ENCODE measurements at places on chromosomes 7 and 10.
A peak's percentile ranks its signal among the peaks of the same experiment; 100 is the strongest.

DNA sequence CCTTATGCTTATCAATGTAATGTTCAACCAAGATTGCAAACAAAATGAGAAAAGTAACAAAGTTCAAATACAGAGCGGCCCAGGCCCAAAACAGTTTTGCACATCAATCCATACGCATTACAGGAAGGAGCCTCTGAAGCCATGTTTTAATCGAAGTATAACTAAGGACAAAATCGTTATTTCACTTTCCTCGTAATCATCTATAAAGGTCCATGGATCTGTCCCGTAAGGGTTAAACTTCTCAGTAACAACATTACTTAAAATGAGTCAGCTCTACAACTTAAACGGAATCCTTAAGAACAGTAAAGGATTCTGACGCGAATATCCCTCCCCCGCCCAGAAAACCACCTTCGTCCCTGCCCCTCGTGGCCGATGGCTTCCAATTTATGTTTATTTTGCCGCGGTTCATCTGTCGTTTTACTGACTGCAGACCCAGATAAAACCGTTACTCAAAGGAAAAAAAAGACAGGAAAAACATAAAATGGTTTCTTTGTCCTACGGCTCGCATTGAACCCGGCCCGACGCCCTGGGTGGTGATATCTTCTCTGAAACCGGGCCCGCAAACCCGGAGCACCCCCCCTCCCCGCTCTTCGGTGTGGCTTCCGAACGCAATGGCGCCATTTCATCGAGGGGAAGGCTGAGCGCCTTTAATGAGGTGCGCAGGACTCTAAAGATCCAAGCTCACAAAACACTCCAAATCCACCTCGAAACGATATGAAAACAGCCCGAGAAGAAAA is 1.1 kb downstream of the HNRNPA2B1 start:
- peak; percentile 65 for DNase-seq

- no peak for DNase-seq
These were observed 185.9 kb downstream of the DPY19L1 start for GRCh38 chr7:34851431-34851830.

DNA sequence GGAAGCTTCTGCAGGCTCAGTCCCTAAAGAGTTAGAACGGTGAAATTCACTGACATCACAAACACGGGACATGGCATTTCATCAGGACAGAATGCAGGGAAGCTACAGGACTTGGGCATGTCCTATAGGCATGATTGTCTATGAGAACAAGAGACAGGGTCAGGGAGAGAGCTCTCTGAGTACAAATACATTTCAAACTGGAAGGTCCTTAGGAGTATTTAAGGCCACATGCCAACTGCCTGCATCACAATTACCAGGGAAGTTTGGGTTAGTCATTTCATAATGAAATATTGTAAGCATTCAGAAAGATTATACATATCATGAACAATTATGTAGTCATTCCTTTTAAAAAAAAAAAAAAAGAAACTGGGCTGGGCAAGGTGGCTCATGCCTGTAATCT is 71.3 kb downstream of the CREB3L2 start:
- DNase-seq = no peak

GRCh38 chr10:124387078-124387874 is 31.4 kb downstream of the OAT start:
- DNase-seq = no peak

DNA sequence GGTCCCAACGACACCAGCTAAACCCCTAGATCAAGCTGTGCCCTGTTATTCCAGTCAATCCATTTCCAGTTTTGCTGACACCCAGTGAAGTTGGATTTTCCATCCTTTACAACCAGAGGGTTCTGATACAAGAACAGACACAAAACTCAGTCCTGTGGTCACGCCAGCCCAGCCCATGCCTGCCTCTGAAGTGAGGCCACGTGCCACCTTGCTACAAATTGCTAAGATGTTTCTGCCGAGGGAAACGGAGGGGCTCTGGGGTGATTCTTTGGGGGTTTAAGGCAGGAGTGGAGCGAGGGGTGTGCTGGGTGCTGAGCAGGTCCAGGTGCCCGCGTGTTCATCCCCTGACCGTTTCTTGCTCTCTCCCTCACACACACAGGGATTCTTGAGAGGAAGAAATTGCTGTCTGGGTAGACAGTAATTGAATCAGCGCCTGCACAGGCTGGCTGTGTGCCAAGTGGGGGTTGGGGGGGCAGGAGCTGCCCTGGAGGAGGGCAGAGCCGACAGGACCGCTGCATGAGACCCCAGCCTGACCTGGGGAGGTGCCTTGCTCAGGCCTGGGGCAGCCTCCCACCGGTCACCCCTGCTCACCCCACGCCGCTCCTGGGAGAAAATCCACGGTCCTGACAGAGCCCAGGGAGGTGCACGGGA is 38.1 kb downstream of the ADAP1 start:
- DNase-seq = no peak

GRCh38 chr7:128880791-128881457 is 18.3 kb downstream of the ATP6V1F start:
- DNase-seq = no peak

GRCh38 chr10:59741583-59741982 is 11.7 kb downstream of the MRLN start:
- no peak for DNase-seq

- DNase-seq = no peak
These were observed 952 bp downstream of the DNMBP start for GRCh38 chr10:100008708-100009282.

DNA sequence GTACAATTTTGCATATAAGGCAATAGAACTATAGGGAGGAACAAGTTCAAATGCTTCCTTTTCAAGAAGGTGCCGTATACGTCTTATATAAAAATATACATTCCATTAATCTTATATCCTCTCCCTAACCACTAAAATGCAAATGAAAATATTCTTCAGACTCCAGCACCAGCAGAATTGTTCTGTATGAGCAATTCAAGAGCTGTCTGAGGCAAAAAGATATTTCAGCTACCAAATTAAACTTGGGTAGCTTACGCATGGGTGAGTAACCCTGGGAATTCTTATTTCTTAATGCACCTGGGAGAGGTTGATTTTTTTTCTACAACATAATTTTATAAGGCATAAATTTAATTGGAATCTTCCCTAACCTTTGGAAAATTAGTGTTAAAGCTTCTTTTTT is 42.2 kb upstream of the GSDME start:
- DNase-seq = no peak

DNA sequence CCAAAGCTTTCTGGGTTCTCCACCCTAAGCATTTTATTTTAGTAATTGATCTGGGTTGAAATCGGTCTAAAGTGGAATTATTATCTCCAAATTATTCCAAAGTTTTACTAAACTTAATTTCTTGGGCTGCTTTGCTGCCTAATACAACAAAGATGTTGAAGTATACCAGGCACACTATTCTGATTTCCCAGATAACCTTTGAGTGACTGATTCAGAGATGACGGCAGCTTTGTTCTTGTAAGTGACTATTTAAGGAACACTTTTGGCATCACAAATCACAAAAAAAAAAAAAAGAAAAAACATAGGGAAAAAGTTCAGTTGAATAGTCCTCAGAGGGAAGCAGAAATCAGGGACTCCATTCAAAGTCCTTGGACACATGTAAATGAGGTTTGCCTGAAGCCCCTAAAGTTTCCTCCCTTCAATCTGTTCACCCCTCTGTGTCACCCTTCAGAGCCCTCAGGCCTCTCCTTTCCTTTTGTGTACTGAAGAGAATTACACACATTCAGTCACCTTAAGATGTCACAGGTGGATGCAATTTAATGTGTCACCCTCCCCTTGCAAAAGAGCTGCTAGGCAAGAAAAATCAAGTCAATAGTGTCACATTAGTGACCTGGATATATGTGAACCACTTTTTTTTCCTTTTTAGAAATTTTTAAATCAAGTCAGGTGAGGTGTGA is 81.5 kb downstream of the RTKN2 start:
- DNase-seq = no peak

GRCh38 chr7:34845666-34846361 is 187.8 kb downstream of the NPSR1 start:
- DNase-seq = no peak

GRCh38 chr10:92969151-92969550 is 91.4 kb upstream of the CYP26C1 start:
- no peak for DNase-seq

DNA sequence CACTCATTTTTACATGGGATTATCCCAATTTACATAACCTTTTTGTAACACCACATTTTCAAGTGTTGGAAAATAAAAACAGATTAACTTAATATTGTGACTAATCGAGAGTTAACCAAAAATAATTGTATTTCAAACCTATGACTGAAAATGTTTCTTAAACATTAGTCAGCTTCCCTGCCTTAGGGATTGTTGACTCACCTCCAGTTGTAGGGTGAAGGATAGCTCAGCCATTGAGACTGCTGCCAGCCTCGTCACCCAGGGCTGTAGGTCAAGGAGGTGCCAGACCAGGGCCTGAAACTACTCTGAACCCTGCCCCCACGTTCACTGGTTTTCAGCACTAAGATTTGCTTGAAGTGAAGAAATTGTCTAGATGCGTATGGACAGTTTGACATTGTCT is 351.2 kb downstream of the GFRA1 start:
- no peak for DNase-seq

- no peak for DNase-seq
These were observed 559.9 kb downstream of the SDK1 start for GRCh38 chr7:3860932-3861331.

DNA sequence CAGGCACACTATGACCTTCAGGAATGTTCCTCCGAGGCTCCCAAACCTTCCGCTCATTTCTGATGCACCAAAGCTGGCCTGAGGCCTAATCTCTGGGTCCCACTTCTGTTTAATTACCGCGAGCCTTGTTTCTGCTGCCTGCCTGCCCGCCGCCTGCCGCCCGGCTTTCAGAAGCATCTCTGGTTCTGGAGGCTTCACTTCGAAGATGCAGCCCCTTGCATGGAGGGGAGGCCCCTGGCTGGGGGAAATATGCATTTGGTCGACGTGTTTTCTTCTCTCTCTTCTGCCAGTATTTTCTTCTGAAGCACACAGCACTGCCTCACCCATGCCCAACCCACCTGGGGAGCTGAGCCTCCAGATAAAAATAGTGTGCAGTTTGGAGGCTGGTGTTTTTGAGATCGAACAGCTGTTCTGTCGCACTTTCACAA is 166.9 kb downstream of the PAXIP1 start:
- DNase-seq = no peak

DNA sequence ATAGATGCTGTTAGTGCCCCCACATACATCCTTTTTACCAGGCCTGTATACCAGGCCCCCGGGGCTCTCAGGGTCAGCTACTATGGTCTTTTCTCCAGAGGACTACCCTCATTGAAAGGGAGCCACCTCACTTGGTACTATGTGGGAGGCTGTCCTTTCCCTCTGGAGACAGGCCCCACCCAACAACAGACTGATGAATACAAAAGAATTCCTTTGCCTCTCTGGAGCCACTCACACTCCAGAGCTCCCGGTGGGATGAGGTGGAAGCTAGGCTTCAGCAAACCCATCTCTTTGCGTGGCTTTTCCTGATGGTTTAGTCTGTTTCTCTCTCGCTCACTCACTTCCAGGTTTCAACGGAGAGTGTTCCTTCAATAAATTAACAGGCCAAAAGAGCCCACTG is 30.3 kb downstream of the ANKMY2 start:
- no peak for DNase-seq

GRCh38 chr10:123972481-123973401 is 81.1 kb upstream of the CPXM2 start:
- no peak for DNase-seq

- DNase-seq = no peak
These were observed 492.9 kb upstream of the FOXK1 start for GRCh38 chr7:4189131-4189570.

DNA sequence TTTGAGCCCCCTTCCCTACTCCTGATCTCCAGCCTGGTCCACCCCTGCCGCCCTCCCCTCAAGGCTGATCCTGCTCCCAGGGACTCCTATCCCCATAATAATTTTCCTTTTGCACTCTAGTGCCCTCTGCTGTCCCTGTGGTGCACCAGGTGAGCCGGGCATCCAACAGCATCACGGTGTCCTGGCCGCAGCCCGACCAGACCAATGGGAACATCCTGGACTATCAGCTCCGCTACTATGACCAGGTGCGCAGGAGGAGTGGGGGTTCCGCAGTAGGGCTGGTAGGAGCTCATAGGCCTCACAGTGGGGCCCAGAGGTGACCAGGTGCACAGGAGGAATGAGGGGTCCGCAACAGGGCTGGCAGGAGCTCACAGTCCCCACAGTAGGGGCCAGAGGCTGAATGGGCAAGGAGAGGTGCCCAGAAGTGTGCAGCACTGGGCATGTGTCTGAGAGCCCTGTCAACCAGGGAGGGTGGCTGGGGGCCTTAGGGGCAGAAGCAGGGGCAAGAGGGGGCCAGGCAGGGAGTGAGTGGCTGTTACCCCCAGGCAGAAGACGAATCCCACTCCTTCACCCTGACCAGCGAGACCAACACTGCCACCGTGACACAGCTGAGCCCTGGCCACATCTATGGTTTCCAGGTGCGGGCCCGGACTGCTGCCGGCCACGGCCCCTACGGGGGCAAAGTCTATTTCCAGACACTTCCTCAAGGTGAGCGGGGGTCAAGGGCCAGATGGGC is 11.7 kb downstream of the EPHB6 start:
- no peak for DNase-seq

GRCh38 chr10:118500477-118501104 is 94.9 kb downstream of the PRLHR start:
- DNase-seq = no peak

- DNase-seq = no peak
These were observed 5.2 kb downstream of the MARVELD1 start for GRCh38 chr10:97718659-97719142.

DNA sequence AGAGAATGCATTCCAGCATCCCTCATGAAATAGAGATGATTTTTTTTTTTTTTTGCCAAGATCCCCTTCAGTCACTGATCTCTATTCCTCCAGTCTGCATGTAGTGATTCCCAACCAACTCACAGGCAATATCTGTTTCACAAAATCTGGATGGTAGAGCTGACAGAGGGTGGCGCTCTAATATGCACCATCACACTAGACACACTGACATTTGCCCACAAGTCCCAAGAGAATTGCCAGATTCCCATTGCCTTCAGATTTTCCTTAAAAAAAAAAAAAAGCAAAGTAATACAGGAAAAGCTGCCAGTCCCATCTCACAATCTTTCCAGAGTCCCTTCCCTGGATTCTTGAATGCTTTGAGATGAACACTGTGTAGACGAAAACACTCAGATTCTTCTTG is 301.0 kb downstream of the SORCS1 start:
- no peak for DNase-seq

DNA sequence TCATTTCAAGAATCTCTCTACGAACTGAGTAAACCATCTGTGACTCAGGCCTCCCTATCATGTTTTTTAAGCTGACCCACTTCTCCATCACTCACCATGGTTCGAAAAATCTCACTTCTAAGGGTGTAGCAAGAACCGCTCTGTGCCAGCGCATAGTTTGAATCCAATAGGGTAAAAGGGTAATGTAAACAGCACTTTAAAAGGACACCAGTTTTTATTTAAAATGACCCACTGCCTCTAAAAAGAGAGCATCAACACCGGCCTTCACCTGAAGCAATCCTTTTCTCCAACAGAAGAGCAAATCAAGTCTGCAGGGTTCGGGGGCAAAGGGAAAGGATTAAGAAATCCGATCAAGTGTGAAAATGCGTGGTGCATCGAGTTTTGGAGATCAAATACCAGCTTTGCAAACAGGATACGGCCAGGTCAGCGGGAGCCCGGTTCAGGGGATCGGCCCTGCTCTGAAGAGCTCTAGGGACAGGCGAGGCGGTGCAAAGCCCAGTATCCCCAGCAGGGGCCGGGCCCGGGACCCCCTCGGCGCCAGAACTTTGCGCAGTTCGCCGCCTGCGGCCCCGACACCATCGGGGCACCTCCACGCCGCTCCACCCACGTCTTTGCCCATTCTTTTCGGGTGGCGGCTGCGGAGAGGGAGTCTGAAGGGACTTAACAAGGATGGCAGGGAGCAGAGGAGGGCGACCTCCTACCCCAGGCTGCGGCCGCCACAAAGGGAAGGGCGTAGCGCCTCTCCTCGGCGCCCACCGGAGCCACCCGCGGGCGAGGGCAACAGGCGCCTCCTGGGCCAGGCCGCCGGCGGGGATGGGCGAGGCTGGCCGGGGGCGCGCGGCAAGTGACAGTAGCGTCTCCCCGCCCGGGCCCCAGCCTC is 842 bp downstream of the NMT2 start:
- peak; percentile 39 for DNase-seq

All from activated CD8-positive, alpha-beta memory T cell treated with anti-CD3 and anti-CD28 coated beads, Interleukin-2, amount 50 U/mL, for 4 hours (primary cell).